Keratinocyte (primary cell): ENCODE measurements at places on chromosomes 3 and 15.

DNA sequence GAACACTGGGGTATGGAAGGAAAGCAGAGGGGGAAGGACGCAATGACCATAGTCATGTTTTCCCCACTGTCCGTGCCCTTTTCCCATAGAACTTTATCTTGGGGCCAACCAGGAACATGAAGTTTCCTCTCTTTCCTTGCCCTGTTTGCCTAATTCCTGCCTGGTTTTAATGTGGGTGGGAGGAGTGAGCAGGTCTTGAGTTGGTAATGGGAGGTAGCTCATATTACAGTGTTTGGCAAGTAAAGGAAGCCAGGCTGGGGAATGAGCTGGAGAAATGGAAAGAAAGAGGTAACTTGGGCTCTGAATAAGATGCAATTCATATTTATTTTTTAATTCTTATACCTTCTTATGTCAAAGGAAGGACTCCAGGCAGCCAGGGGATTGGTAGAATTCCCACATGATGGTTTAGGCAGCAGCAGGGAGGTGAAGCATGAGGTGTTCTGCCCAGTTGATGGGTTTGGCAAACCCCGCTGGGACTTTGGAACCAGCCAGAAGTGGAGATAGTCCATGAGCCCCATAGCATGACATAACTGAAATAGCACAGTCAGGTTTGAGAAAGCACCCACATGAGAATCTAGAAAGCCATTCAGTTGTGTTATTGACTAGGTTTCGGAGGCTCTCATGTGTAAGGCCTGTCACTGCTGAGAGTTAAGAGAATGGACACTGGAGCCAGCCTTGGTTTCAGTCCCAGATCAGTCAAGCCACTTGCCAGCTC is 60.0 kb downstream of the CCK start:
- DNase-seq = no peak

DNA sequence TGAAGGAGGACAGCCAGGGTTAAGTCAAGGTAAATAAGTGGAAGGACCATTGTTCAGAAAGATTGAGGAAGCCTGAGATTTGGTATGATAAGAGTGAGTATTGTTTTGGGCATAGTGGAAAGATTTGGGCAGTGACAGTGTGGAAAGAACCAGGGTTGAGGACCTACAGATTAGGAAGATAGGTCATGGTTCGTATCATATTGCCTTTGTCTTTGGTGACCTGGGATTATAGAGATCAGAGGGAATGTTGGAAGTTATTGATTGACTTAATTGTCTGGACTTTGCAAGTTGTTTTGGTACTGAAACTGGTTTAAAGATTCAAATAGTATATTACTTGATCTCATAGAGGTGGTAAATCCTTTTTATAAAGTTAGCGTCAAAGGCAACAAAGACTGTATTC is 23.1 kb upstream of the MGA start:
- no peak for DNase-seq

DNA sequence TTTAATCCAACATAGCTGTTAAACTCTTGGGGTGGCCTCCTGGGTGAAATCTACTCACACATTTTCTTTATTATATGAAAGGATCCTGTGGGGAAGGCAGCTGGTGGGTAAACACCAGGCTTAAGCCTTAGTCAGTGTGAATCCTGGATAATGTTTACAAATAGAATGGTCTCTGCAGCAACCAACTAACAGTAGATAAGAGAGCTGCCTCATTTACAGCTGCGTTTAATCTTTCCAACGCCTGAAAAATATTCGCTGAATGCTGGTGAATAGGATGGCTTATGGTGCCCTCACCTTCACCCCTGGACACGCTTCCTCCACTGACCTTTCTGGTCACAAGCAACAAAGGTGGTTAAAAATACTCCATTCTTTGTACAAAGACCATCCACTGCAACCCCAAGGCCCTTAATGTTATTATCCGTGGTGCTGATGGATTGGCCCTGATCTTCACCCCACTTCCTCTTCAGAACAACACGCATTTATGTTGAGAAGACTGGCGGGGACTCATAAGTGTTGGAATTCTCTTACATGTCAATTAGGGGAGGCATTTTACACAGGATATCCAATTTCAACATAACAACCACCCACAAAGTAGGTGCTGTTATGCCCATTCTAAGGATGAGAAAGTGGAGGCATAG is 120.0 kb upstream of the FRMD4B start:
- no peak for DNase-seq

DNA sequence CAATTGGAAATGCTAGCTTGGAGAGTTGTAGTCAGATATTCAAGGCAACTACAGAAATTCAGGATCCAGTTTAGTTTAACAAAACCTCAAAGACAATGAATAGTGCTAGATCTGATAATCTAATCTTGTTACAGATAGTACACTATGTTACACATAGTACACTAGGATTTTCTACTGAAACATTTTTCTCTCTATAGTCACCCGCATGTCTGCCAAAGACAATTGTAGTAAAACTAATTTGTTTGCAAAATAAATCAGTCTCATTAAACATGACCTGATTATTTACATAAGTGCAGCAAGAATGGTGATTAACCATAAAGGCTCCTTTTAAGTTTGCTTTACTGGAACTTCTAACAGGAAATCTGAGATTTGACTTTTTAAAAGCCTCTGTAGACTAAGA is 52.0 kb downstream of the ILDR1 start:
- no peak for DNase-seq

GRCh38 chr15:68258692-68259091 is 18.9 kb upstream of the FEM1B start:
- no peak for DNase-seq

GRCh38 chr3:56251343-56251945 is 216.8 kb downstream of the ERC2 start:
- DNase-seq = no peak

GRCh38 chr3:48016301-48016973 is at the start of gene MAP4:
Gene MAP4, minus strand, starts transcription at chr3:48016416. Its CDS starts 17,556 bp downstream, at chr3:47998860.
- no peak for DNase-seq

DNA sequence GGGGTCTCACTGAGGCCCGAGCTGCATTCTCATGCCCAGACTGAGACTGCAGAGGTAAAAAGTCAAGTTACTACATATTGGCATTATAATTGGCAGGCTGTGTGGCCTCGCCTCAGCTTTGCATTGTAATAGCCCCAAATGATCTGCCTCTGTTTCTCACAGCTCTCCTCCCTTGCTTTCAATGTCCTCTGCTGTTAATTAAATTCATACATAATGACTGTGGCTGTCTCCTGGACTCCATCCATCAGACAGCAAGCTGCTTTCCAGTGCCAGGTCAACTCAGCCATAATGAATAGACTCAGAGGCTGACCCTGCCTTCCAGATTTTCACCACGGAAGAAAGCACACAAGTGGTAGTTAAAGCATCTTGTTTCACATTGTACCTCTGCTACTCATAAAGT is 7.6 kb upstream of the RTP4 start:
- no peak for DNase-seq
